Fibroblast of skin of back (primary cell): ENCODE measurements at places on chromosomes 1 and 21.

GRCh38 chr21:45922648-45923047 lies 58.9 kb upstream of the COL6A1 start:
- no peak for DNase-seq

GRCh38 chr21:28509031-28509430 lies 483.6 kb downstream of the LTN1 start:
- no peak for DNase-seq

DNA sequence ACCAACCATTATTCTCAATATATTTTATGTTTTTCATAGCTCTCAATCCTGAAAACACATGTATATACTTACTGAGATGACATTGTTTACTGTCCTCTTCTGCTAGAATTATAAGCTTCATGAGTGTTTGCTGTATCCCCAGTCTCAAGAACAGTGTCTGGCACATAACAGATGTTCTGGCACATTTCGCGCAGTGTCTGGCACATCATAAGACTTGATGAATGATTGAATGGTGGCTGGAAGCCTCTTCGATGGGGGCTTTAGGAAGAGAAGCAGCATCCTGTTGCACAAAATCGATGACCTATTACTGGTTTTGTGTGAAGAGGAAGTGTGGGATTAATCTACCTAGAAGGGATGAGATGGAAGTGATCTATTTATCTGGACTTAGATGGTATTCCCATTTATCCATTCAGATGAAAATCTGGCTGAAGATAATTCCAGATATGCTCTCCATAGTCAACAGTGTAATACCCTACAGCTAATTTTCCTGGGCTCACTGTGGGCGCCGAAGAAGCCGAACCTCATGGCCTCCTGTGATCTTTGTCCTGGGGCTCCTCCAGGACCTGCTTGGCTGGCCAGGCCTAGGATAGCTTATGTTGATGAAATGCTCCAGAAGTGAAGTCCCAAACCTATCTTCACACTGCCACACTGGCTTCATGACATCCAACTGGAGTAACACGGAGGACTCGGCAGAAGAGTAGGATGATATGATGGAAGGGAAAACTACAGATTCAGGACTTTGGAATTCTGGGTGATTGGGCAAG lies 26.5 kb downstream of the CD34 start:
- DNase-seq: no peak

- DNase-seq: peak; percentile 72
These were observed 59.5 kb downstream of the ATP2B4 start for GRCh38 chr1:203686091-203686632.

DNA sequence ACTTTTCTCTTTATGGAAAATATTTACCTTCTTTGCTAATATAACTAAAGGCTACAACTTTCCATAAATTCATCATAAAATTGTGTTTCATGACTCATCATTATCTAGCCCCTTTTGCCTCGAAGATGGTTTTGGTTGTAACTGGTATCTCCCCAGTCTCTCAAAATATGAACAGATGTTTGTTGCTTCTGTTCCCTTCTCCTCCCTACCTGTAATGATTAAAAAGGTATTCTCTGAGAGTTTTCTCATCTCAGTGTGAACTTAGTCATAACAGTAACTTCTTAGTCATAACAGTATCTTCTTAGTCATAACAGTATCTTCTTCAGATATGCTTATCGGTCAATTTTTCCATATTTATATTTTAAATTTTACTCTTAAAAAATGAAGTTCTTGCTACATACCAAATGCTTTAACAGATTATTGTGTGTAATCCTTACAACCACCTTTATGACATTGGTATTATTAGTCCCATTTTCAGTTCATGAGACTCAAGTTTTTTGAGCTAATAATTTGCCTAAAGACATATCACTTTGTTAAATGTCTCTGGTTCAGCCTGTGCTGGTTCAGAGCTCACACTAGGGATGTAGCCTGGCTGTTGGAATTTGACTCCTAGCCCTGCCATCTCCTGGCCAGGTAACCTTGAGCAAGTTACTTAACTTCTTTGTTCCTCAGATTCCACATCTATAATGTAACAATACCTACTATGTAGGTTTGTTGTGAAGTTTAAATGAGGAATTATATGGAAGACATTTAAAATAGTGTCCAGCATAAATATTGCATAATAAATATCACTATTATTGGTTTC lies 32.6 kb downstream of the ATP1B1 start:
- DNase-seq: no peak

- no peak for DNase-seq
These were observed 876.5 kb upstream of the B3GALT2 start for GRCh38 chr1:194062962-194063361.

- DNase-seq: peak; percentile 62
These were observed 522.7 kb downstream of the PLPP3 start for GRCh38 chr1:56056438-56057287.

DNA sequence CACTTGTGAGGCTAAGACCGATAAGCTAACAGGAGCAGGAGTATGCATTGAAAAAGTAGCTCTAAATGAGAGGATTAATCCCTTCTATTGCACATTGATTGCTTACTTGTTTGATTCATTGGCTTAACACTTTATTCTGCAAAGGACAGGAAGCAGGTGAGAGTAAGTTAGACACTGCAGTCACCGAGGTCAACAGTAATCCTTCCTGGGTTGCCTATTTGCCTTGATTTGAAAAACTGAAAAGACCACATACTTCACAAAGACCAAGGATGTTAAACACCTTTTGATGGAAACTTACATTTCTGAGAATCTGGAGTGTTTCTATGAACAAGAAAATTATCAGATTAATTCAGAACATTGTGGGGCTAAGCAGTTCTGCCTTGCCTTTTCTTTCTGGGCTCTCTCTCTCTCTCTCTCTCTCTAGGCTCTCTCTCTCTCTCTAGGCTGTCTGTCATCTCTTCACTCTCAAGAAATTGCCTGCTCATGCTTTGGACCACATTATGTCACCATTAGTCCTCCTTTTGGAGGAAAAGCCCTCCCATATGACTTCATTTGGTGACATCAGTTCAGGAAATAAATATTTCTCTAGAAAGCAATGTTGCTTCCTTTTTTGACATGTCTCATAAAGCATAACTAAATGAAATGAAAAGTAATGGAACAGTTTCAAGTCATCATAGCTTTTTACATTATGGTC lies 103.8 kb downstream of the TNFSF18 start:
- DNase-seq: peak; percentile 84

DNA sequence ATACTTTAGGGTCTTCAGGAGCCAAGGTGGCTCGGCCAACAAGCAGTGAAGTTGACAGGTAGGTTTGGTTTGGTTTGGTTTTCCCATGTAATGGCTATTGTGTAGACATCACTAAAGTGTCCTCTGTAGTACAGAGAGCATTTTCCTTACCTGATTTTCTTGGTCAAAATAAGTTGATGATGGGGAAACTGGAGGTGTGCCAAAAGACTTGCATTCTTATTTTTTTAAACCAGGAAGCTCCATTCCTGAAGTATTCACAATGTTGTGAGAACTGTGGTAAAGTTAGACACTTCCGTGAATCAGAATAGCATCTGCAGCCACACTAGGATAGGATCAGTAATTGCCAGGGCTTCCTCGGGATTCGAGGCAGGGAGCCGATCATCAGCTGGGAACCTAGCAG lies 2.9 kb downstream of the ZBTB37 start:
- DNase-seq: no peak

DNA sequence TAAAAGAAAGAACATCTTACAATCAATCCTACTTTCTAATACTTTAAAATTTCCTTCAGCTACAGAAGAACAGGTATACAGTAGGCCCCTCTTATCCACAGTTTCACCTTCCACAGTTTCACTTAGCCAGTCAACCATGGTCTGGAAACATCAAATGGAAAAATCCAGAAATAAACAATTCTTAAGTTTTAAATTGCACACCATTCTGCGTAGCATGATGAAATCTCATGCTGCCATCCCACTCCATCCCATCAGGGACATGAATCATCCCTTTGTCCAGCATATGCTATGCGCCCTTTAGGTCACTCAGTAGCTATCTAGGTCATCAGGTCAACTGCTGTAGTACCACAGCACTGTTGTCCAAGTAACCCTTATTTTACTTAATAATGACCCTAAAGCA lies 67.7 kb downstream of the HSF2BP start:
- no peak for DNase-seq
